ENCODE measurements at places on chromosomes 3 and 15. TPM values are rescaled to one million over a fixed set of nuclear protein-coding genes. Genes with fewer than 3 reads are reported as not detected.

The FETUB gene
- 0.11 TPM for polyA plus RNA-seq

DNA sequence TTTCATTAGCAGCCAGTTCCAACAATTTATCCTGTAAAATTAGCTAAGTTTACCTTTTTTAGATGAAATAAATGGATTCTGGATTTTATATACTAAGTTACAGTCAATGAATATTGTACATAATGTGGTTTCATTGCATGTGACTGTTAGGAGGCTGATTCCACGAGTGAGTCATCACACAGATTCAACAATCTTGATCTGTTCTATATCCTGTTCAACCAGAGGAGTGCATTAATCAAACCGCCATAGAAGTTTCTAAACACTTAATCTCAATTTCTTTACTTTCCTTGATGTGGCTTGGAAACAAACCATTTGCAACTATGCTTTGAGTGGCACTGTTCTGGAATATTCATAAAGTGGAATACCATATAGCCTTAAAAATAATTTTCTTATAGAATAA, 15.3 kb downstream of the DNAJC13 start:
- DNase-seq, result no peak

The GP9 gene
- polyA plus RNA-seq, result 0.30 TPM

DNA sequence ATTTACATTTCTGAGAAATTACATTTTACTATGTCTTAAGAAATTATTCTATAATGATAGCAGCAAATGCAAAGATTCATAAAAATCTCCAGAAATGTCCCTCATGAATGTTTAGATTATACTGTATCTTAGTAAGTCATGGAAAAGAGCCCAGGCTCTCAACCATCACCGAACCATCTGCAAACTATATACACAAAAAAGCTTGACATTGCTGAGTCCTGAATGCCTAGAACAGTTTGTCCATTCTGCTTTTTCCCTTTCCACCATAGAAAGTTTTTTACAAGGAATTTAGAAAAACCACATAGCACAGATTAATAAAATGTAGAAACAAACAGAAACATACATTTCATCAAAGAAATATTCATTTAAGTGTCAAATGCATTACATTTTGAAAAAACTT, 83.6 kb downstream of the MYO9A start:
- DNase-seq, result no peak

GRCh38 chr3:117628823-117629291, 919.3 kb downstream of the TUSC7 start:
- peak; percentile 73 for DNase-seq

DNA sequence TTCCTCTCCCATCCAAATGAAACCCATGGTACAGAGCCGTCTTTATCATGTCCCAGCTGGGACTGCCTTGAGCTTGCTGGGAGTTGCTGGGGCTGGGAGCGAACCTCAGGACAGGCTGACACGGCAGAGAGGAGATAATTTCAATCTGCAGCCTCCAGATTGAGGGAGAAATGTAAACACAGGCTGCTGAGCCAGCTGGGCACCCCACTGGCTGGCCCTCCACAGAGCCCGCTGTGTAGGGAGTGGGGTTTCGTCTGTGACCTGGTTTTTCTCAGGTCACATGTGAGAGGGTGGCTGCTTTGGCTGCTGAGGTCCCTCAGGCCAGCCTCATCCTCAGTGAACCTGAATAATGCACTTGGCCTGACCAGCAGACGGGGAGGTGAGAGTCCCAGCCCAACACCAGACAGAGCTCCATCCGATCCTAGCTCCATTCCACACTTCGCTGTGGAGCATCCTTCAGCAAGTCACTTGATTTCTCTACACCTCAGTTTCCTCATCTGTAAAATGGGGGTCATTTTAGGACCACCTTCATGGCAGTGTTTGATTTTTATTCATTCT, 121.6 kb upstream of the MRPS22 start:
- DNase-seq, result no peak

- DNase-seq, result no peak
These were observed 36.7 kb downstream of the HDC start for GRCh38 chr15:50228866-50229265.

DNA sequence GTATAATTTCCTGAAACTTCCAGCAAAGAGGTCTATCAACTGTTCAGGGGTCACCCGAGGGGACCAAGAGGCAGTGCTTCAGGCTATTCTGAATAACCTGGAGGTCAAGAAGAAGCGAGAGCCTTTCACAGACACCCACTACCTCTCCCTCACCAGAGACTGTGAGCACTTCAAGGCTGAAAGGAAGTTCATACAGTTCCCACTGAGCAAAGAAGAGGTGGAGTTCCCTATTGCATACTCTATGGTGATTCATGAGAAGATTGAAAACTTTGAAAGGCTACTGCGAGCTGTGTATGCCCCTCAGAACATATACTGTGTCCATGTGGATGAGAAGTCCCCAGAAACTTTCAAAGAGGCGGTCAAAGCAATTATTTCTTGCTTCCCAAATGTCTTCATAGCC, 6.8 kb downstream of the GCNT3 start:
- no peak for DNase-seq

All from spinal cord (tissue), 10 donors.